ENCODE measurements at places on chromosomes 6 and 20.

DNA sequence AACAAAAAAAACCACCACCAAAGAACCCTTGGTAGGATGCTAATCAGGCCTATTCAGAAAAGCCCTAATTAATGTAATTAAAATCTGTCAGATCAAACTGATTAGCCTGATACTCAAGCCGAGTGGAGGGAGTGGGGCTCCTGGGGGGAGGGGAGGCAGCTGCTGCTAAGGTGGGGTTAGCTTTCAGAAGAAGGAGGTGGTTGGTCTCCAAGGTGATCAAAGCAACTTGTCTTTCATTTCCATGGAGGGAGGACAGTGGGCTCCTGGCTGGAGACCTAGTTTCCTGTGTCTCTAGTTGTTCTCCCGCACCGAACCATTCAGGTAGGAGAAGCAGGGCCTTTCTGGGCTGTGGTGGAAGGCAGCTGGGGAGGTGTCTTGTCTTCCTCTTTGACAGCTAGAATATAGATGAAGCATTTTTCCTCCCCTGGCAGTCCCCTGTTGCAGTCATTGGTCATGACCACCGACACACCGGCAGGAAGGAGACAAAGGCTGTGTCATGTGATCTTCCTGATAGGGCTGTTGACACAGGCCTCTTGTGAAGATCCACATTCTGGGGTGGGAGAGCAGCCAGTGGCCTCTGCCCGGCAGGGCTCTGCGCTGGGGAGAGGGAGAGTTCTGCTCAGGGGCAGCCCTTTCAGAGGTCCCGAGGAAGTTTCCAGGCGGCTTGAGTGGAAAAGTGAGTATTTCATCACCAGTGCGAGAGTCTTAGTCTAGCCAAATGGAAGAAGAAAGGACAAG lies 39.9 kb upstream of the PRDM1 start:
- DNase-seq, result no peak

DNA sequence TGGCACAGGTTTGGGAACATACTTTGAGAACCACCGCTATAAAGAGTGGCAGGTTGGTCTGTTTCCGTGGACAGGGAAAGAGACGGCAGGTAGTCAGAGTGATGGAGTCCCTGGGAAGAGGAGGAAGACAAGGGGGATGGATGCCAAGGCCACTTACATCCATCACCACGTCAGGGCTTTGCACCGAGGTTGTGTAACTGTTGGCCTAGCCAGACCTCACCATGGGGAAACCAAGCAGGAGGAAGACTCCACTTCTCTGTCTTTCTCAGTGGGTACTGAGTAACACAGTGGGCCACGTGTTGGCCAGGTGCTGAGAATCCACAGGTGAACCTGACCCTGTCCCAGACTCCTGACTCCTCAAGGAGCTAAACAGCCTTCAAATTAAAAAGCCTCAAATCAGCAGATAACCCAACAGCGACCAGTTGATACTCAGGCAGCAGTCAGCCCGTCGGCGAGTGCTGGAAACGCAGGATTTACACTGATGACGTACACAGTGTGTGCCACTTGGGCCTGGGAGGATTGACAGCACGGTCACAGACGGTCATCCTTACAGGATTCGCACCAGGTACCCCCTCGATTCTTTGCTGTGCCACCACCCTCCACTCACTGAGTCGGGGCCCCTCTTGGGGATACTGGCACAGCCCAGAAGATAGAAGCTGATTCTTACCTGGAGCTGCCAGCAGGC lies 134.6 kb upstream of the SNX9 start:
- DNase-seq, result no peak

GRCh38 chr20:63125581-63125837 lies 90.4 kb downstream of the YTHDF1 start:
- DNase-seq, result no peak

DNA sequence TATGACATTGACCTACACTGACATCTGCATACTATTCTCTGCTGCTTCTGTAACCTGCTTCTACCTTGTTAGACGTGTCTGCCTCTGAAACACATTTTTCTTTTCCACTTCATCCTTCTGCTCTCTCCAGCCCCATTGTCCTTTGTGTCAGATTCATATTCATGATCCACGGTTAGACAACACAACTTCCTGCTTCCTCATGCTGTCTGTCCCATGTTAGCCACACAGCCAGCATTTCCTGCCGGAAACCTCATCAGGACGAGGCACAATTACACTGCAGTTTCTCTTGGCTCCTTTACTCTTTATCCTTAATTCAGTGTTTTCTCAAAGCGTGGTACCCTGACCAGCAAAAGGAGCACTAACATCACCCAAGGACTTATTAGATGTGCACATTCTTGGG lies 150.2 kb downstream of the TBC1D7 start:
- DNase-seq, result no peak

- peak; percentile 26 for DNase-seq
These were observed 9.0 kb upstream of the BTN3A1 start for GRCh38 chr6:26392932-26393636.

DNA sequence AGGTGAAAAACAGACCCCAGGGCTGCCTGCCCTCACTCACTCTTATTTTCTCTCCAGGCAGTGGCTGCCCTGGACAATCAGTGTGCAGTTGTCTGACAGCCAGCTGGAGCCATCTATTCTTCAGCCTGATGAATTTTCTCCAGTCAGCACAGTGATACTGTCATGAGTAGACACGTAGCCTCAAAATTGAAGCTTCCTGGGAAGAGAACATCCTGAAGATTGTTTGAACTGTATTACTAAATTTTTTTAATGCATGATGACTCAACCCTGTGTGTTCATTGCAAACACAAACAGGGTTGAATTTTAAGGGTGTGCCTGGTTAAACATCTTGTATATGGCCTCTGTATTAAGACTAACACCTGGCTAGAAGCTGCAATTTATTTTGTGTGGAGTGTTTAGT lies 49.8 kb upstream of the STXBP5 start:
- peak; percentile 12 for DNase-seq

GRCh38 chr20:17202673-17203072 lies 24.2 kb upstream of the PCSK2 start:
- peak; percentile 23 for DNase-seq

DNA sequence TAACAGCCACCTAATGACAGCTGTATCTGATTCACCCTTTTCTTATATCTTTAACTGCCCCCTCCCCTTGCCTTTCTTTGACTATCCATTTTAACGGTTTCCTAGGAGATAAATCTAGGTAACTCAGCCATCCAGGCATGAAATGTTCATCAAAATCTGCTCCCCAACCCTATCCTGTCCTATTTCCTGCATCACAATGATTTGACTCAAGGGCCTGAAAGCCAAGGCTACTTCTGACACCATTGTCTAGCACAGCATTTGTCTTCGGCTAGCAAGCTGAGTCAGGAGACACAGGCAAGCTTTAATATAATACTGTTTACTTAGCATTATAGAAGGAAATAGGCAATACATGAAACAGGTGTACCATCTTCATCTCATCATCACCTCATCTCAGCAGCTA lies 31.6 kb upstream of the MANEA start:
- DNase-seq, result no peak

GRCh38 chr20:32553618-32554017 lies 31.5 kb downstream of the NOL4L start:
- DNase-seq, result no peak

DNA sequence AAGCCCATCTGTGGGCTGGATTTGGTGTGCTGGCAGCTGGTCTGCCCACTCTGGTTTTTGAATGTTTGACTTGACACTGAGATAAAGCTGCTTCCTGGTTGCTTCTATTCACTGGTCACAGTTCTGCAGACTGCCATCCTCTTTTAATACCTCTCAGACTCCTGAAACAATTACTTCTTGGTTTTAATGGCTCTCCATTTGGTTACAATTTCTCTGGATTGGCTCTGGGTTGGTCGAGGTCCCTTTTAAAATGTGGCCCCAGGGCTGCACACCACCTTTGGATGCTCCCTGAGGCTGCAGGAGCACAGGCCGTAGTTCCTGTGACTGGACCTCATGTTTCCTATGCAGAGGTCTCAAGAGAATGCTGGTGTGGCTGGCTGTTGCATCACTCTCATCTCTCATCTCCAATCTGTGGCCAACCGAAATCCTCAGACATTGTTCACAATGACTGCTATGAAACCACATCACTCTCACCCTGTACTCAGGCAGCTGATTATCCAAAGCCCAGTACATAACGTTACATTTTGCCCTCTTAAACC lies 98.5 kb downstream of the INSM1 start:
- no peak for DNase-seq

DNA sequence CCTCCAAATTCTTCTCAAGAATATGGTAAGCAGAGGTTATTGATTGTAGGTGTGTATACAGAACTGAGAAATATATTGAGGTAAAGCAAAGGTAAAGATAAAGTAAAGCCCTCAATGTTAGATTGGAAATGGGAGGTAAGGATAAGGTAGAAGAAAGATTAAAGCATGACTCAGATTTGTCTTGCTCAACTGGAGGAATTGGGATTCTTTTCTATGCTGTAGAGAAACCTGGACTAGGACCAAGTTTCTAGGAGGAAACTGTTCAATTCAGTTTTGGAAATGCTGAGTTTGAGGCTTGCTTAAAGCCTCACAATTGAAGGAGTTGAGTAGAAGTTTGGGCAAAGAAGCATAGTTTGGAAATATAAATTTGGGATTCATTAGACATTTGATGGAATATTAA lies 634.0 kb upstream of the PTCHD4 start:
- no peak for DNase-seq
